Inflammatory macrophage (primary cell): ENCODE measurements at places on chromosomes 11 and 22.
A peak's percentile ranks its signal among the peaks of the same experiment; 100 is the strongest.

DNA sequence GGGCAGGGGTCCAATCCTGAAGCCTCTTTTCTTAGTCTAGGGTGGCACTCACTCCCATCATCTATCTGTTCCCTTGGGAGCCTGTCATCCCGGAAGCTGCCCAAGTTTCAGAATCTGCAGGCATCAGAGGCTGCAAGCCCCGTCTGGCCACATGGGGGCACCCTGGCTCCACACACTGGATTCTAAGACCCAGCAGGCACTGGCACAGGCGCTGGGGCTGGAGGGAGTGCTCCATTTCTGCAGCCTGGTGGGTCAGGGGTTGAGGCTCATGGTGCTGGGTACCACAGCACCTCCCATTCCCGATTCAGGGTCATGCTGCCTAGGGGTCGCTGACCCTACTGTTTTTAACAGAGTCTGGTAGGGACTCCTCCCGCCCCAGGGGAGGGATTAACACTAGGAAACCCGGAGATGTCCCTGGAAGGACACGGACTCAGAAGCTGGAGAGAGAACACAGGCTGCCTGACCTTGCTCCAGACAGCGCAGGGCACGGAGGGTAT lies 243.9 kb upstream of the SYN3 start:
- DNase-seq, result peak; percentile 46

DNA sequence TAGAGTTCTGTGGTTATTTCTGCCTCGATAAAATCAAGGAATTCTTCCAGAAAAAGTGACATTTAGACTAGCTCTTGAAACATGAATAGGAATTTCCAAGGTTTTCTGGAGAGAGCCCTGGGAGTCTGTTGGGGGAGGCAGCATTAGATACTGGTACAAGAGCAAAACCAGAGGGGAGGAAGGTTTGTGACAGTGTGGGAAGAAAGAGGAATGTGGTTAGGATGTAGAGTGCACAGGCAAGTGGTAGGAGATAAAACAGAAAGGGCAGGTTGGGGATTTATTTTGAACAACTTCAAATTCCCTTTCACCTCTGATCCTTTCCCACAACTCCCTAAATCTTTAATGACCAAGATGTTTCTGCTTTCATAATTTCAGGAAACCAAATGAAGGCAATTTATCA lies 588.4 kb downstream of the METTL15 start:
- no peak for DNase-seq

DNA sequence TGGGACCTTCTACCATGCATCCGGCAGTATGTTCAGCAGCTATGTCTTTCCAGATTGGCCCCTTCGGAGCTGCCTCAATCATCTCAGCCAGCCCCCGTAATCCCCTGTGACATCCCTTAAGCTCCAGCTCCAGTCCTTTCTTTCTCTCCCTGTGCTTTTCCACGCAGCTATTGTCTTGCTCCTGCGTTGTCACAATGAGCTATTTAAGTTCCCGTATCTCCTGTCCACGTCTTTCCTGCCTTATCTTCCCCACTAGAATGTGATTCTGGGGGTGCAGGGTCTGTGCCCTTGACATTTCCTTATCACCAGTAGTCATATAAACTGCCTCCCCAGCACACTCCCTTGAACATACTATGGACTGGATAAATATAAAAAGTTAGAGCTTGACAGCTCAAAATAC lies 5.1 kb upstream of the ETS1 start:
- no peak for DNase-seq

DNA sequence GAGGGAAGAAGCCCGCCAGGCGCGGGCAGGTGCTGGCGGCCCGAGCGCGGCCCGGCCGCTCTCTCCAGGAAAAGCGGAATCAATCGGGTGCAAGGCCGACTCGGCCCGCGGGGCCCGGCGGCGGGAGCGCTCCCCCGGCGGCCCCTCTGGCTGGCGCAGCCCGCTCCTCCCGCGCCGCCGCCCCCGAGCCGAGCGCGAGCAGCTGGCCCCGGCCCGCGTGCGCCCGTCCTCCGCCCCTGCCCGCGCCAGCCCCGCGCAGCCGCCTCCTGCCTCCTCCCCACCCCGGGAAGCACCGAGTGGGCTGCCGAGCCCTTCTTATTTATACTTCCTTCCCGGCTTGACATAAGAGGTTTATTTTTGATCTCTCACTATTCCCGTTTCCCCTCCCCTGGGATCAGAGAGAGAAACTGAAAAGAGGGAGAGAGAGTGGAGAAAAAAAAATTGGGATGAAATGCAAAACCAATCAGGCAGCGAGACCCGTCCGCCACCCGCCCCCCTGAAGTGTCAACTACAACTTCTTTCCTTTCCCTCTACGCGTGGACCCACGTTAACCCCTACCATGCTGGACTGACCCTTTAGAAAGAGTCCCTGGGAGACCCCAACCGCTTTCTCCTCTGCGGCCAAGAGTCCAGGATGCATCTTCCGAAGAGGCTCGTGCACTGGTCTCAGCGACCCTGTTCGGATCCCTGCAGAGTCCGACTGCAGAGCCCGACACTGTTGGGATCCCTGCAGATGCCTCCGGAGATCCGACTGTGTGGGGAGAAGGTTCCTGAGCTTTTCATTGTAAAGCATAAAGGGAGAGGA lies at the start of gene ADAMTS8:
Gene ADAMTS8, minus strand, starts transcription at position 294 of the 804 bp plus-strand sequence. CDS start 323 bp downstream, outside the sequence.
- DNase-seq, result peak; percentile 10

DNA sequence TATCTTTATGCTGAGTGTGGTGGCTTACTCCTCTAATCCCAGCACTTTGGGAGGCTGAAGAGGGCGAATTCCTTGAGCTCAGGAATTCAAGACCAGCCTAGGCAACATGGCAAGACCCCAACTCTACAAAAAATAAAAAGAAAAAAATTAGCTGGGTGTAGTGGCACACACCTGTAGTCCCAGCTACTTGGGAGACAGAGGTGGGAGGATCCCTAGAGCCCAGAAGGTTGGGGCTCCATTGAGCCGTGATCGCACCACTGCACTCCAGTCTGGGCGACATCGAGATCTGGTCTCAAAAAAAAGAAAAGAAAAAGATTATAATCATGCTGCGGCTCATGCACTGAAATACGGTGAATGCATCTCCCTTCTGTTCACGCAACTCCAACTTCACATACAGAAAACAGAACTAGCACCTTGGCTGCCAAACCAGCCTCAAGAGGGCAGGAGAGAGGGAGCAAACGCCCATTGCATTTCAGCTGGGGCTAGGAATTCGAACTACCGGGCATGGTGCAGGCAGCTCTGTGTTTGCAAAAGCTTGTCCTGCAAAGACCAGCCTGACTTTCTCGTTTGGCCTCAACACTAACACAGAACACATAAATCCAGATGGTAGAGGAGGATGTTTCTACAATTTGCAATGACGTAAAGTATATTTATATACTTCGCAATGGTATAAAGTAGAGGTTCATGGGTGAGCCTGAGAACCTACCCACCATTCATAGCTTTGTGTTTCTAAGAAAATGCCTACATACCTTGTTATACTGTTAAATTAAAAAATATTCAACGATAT lies 6.3 kb upstream of the SYNGR1 start:
- peak; percentile 75 for DNase-seq

- DNase-seq, result no peak
Measured at GRCh38 chr11:73383249-73384124, 7.3 kb downstream of the RELT start.

DNA sequence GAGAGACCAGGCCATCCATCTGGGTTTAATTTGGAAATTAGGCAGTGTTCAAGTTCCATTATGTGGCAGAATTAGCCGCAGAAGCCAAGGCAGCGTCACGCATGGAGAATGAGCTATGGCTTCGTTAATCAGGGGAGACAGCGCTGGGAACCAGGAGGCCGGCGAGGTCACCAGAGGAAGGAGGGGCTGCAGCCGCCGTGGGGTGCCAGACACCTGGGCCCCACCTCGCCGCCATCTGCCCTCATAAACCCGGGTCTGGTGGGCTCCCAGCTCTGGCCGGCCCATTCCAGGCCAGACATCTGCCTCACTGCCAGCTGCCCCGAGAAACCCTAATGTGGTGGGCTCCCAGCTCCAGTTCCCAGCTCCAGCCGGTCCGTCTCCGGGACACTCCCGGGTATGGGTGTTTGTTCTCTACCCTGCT lies 676.9 kb downstream of the BRD1 start:
- DNase-seq, result no peak

GRCh38 chr11:117412653-117413275 lies 85.1 kb downstream of the CEP164 start:
- DNase-seq, result no peak

DNA sequence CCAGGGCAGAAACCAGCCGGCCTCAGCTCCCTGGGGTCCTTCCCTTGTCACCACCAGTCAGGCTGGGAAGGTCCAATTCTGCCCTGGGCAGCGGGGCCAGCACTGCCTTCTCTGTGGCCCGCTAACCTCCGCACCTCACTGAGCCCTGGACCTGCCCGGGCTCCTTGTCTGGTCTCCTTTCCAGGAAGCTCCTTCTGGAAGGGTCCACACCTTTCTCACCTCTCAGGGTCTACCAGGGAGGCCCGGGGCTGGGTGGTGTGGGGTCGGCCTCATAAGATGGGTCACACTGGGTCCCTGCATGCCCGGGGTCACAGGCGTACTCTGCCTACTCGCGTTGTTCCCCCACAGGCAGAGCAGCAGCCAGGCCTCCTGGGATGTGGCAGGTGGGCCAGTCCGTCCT lies 69.0 kb downstream of the WNT7B start:
- DNase-seq, result no peak

GRCh38 chr22:19011075-19011474 lies 75.0 kb upstream of the PRODH start:
- no peak for DNase-seq

DNA sequence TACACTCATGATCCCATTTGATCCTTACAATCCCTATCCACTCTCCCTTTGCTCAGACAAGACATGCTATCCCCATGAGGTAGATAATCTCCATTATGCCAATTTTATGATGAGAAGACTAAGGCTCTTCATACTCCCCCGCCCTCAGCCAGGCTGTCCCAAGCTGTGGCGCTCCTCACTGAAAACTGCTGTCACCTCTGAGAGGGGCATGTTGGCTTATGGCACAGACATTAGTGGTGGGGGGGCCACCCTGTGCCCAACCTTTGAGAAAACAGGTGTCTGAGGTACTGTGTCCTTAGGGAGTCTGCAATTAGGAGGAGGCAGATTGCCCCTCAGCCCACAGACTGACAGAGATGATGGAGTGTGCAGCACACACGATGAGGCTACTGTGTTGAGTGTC lies 2.4 kb downstream of the DDTL start:
- no peak for DNase-seq

GRCh38 chr11:34960277-34960676 lies 43.9 kb downstream of the PDHX start:
- DNase-seq, result no peak

DNA sequence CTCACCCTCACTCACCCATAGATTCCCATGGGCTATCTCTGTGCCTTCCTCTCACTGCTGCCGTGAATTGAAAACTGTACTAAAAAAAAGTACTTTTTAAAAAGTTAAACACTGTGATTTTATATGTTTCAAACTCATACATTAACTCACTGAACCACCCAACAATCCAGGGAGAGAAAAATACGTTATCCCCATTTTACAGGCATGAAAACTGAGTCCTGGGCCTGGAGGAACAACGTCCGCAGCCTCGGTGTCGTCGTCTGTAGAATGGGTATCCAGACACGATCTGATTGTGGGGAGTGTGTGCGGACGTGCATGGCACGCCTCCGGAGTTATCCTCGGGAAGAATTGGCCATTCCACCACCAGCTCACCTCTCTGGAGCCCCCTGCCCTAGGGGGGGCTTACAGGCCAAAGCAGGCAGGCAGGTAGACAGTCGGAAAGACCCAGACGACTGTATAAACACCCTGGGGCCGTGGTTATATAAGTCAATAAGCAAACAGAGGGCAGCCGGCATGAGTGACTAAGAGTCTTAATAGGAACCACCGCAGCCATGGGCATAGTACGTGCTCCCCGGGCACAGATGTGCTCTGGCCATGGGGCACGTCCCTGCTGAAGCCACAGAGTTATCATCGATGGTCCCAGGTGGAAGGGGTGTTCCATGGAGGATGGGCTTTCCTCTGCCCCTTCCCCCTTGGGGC lies 7.1 kb upstream of the PDGFB start:
- no peak for DNase-seq

GRCh38 chr11:38221295-38221694 lies 1623.3 kb upstream of the RAG2 start:
- DNase-seq, result no peak

DNA sequence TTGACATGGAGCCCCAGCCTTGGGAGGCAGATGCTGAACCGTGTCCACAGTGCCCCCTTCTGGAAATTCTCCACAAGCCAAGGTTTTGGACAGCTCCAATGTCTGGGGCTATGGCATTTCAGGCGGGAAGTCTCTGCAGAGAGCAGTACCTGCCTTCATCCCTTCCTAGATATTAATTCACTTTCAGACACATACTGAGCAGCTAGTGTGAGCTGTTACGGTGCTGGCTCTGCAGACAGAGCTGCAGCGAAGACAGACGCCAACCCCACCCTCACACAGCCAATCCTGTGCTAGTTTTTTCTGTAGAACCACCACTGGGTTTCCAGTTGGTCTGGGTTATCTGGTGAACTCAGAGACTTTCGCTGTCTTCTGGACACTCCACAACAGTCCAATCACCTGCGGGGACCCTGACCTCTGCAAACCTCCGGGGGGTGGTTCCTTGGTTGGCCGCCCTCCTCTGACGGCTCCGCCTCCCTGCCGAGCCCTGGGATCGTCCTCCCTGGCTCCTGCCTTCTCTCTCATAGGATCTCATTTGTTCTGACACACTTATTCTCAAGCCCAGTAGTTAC lies 9.1 kb downstream of the LMF2 start:
- peak; percentile 73 for DNase-seq

DNA sequence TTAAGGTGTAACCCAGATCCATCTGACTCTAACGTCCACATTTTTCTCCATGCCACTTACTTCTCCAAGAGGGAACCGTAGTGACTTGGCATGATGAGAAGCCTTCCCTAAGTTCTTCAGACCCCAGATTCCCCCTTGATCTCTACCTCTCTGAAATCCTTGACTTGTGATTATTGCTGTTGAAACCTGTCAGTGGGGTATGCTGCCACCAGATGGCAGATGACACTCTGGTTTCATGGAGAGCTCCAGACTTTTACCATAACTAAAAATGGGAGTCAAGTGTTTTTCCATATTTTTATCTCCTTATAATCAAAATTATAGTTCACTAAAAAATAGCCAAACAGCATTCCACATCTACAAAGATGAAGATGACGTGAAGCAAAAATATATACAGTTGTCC lies 504.2 kb downstream of the SOX6 start:
- DNase-seq, result peak; percentile 3

DNA sequence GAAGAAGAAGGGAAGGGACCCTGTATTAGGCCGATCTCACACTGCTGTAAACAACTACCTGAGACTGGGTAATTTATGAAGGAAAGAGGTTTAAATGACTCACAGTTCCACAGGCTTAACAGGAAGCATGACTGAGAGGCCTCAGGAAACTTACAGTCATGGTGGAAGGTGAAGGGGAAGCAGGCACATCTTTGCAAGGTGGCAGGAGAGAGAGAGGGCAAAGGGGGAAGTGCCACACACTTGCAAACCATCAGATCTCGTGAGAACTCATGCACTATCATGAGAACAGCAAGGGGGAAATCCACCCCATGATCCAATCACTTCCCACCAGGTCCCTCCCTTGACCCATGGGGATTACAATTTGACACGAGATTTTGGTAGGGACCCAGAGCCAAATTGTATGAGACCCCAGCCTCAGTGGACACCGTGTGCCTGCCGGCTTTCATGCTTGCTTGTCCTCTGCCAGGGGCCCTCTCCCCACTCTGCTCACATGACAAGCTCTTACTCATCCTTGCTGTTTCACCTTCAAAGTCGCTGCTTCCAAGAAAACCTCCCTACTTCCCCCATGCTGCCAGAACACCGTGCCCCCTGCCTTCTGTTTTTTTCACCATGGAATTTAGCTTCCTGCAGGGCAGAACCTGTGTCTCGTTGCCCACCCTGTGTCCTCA lies 23.3 kb upstream of the PPFIA1 start:
- no peak for DNase-seq

- no peak for DNase-seq
Measured at GRCh38 chr11:27124514-27125264, 84.1 kb downstream of the BBOX1 start.

GRCh38 chr22:37309211-37310074 lies 27.1 kb downstream of the CYTH4 start:
- DNase-seq, result peak; percentile 56
